HepG2 (cell line): ENCODE measurements at places on chromosomes 2 and 18. TPM values are rescaled to one million over a fixed set of nuclear protein-coding genes. Genes with fewer than 3 reads are reported as not detected.

GRCh38 chr2:159226608-159227385 lies 59.7 kb downstream of the WDSUB1 start:
- DNase-seq = no peak

DNA sequence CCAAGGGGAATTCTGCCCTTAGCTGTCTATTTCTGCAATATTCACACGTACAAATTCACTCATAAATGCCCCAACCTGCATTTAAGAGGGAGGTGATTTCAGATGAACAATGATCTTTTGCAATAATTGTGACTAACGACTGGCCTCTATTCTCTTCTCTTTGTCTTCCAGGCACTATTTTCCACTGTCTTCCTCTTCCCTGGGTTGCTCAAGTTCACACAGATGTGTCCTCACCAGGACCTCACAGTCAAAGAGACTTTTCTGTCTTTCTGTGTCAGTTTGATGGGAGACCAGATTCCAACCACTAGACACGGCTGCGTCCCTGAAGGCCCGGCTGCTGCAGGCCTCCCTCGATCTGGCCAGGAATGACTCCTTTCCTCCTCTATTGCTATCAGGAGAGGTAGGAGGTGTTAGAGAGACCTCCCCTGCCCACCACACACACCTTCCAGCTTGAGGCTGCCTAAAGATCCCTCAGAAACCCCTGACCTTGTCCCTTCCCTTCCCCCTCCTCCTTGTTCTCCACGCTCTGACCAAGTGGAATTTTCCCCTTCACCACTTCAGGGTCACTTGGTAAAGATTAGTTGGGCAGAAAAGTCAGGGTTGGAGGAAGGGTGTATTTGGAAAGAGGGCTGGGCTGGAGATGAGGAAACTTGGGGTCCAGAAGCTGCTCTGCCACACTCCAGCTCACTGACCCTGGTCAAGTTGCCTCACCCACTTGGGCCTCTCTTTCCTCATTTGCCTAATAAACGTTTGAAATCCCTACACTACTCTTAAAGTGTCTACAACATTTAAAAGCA lies 109.2 kb upstream of the COPS8 start:
- no peak for DNase-seq

ITGA4 gene
- total RNA-seq = not detected in 2 replicates

GRCh38 chr18:48885266-48885923 lies 65.4 kb downstream of the SMAD7 start:
- DNase-seq = no peak

GRCh38 chr2:162773352-162773751 lies 65.2 kb downstream of the KCNH7 start:
- no peak for DNase-seq

MREG gene
- 23.3 and 26.4 TPM in 2 replicates for total RNA-seq

DNA sequence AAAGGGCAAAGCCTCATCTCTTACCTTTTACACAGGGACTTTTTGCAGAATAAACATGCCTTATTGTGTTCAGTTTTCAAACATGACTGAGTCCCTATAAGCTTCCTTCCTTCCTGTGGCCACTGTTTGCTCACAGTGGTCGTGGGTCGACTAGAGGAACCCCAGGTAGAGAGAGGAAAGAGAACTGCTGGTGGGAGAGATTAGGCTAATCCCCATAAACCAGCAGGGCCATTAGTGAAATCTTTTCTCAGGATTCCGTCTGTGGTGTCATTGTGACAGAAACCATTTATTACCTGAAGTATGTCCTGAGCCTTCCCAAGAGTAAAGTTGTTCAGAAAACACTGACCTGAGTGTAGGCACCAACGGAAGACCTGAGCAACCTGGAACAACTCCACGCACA lies 21.3 kb upstream of the BOD1L2 start:
- no peak for DNase-seq

RNF152 gene
- not detected in 2 replicates for total RNA-seq

GFPT1 gene
- total RNA-seq = 84.9 and 129 TPM in 2 replicates

GRCh38 chr2:178666458-178666857 lies 140.8 kb downstream of the TTN start:
- no peak for DNase-seq

GRCh38 chr2:31467426-31467825 lies 52.9 kb upstream of the XDH start:
- DNase-seq = no peak

GRCh38 chr18:75183973-75184493 lies 24.9 kb downstream of the PTGR3 start:
- DNase-seq = no peak
